Stimulated activated CD4-positive, alpha-beta T cell treated with anti-CD3 and anti-CD28 coated beads, Interleukin-15, amount 100 ng/mL, for 1 hour (primary cell): ENCODE measurements at places on chromosomes 1 and 21.

DNA sequence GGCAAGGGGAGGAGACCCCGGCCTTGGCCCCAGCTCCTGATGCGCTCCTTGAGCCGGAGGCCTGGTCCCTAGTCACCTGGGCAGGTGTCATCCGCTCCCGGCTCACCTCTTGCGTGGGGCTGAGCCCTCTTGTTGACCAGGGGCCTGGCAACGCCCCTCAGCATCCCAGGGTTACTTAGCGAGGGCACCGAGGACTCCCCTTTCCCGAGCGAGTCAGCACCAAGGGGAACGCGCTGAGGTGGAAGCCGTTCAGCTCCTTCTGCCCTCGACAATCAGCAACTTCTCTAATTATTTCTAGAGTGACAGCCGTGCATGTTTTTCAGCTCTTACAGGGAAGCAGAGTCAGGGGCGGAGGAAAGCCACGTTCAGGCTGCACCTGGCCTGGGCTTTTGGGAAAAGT, 522 bp downstream of the SLC45A1 start:
- no peak for DNase-seq

- DNase-seq, result no peak
Measured at GRCh38 chr21:46163380-46163779, 8.0 kb upstream of the FTCD start.

DNA sequence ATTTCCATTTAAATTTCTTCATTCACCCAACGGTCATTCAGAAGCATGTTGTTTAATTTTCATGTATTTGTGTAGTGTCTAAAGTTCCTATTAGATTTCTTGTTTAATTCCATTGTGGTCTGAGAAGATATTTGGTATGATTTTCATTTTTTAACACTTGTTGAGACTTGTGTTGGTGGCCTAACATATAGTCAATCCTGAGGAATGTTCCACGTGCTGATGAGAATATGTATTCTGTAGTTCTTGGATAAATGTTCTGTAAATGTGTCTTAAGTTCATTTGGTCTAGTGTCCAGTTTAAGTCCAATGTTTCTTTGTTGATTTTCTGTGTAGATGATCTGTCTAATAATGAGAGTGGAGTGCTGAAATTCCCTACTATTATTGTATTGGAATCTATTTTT, 22.7 kb upstream of the LCE5A start:
- no peak for DNase-seq

DNA sequence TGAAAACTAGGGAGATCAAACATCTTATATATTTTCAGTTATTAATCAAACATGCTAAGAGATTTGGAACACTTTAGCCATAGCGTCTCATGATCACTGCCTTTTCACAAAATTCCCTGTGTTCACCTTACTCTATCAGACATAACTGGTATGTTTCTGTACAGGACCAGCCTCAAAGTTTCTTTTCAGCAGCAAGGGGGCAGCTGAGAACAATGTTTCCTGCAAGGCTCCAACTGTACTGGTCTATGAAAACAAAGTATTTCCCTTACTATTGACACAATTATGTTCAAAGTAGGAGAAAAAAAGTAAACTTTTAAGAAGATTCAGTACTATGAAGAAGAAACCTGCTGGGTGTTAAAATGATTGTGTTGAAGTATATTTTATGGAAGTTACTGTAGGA, 98.5 kb downstream of the ATF6 start:
- DNase-seq, result no peak

DNA sequence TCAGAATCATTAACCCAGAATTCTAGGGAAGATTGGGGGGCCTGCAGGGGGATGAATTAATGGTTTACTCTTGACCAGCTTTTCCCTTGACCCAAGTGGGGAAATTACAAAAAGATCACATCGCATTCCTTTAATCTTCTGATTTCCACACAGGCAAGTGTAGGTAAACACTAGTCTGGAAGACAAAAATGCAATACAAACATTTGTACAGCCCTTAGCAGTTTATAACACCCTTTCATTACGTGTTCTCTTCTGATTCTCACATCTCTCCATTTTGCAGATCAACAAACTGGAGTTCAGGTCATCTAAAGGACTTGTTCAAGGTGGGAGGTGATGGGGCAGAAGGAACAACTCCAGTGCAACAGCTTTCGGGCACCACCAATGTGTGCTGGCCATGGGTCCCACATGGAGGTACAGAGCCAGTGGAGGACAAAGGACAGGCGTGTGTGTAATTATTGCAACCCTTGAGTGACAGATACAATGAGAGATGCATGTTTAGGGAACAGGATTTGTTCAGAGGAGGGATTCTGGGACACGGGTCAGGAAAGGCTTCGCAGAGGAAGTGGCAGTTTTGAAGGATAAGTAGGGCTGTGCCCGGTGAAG, 20.4 kb downstream of the ATF3 start:
- DNase-seq, result no peak

DNA sequence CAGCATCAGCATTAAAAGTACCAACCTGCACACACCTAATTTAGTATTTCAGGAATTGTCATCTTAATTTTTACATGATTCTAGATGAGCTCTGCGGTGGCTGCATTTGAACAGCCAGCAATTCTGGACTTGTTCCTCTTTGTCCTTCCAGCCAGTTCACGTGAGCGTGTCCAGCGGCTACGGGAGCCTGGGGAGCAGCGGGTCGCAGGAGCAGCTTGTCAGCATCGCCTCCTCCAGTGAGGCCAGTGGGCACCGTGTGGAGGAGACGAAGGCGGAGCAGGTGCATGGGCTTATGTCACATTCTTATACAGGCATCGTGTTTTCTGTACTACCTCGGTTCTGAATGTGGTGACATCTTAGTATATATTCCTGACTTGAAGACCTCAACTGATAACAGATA, 25.7 kb downstream of the PER3 start:
- no peak for DNase-seq

DNA sequence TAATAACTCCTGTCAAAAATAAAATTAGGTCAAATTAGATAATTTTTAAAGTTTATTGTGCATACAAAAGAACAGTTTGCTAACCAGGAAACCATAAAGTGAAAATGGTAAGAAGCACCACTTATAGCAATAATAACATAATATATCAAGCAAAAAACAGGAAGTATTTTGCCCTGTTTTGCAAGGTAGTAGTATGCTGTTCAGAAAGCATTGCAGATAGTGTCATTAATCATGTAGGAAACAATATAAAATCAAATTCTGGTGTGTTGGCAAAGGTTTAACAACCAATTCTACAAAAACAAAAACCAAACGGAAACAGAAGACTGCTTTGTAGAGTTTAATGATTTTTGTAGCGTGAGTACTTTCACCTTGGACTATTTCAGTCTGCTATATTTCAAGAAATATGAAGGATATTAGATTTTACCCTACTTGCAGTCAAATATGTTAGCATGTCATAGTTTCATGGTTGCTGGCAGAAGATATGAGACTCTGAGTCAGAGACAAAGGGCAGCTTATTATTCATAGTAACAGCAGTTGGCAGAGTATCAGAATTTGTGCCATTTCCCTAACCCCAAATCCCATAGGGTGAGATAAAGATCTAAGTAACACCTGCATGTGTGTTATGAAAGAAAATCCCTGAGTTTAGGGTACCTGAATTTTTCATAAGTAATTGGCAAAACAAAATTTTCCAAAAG, 729.0 kb upstream of the BRINP3 start:
- DNase-seq, result no peak

GRCh38 chr1:39228252-39228651, 23.8 kb downstream of the MACF1 start:
- DNase-seq, result no peak

- no peak for DNase-seq
Measured at GRCh38 chr1:91760512-91760911, 125.4 kb downstream of the TGFBR3 start.

DNA sequence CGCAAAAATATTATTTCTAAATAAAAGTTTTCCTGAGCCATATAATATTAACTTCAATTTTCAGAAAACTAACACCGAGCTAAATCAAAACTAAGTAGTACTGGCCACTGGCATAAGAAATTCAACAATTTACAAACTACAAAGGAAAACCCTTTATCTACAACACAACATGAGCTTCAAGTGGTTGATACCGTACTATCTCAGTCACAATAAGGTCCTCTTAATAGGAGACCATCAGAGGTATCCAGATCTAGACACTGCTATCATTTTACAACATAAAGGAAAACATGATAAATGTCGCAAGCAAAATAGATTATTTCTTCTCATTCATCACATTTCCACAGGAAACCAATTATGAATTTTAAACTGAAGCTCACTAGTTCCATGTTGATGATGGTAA, 39.5 kb downstream of the GATAD2B start:
- no peak for DNase-seq

- DNase-seq, result no peak
Measured at GRCh38 chr1:162319493-162320175, 57.0 kb downstream of the SPATA46 start.

GRCh38 chr1:110393286-110393685, 2.5 kb upstream of the SLC16A4 start:
- no peak for DNase-seq

DNA sequence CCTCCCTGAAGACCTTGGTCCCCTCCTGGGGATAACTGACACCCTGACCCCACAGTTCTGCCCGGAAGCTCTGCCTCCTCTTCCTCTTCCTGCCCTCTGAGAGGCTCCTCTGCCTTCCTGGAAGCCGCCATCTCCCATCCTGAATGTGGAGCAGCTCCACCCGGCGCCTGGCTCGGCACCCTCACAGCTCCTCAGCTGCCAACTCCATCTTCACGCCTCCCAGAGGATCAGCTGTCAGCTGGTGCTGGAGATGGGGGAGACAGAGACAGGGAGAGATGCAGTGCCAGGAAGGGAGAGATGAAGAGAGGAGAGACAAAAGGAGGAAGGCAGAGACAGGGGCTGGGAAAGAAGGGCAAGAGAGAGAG, 210.4 kb upstream of the CSF3R start:
- no peak for DNase-seq

- DNase-seq, result no peak
Measured at GRCh38 chr1:44485934-44486460, 80.9 kb downstream of the RNF220 start.

GRCh38 chr1:185568155-185569123, 165.8 kb upstream of the HMCN1 start:
- DNase-seq, result no peak

GRCh38 chr1:92291372-92291999, 7.3 kb downstream of the GLMN start:
- no peak for DNase-seq

DNA sequence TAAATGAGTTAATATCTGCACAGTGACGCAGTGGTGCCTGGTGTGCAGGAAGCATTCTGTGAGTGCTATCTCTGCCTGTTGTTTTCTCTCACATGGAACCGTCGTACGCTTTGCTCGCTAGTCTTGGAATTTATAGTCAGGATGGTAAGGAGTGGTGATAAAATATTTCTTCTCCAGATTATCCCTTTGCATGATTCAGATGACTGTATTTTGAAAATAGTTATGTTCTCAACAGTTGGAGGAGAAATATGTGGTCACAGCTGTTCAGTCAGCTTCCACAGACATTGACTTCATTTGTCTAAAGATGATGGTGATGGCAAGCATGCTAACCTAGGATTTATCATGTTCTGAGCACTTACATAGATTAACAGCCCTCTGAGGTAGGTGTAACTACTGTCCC, 41.3 kb upstream of the VAMP3 start:
- DNase-seq, result no peak

DNA sequence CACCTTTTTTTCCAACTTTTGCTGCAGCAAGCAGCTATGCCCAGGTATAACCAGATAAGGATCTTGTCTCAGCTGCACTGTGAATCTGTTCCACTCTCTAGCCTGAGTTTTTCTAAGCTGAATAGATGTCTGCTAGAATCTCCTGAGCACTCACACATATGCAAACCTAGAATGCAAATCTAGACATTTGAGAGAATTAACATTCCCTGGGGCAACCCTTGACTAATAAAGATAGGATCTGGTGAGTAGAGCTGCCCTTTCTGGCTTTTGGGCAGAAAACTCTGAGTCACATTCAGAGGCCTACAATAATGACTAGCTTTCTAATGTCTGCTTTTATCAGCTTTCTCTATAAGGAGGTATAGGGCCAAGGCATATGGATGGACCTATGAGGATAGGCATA, 61.4 kb upstream of the BARHL2 start:
- no peak for DNase-seq

DNA sequence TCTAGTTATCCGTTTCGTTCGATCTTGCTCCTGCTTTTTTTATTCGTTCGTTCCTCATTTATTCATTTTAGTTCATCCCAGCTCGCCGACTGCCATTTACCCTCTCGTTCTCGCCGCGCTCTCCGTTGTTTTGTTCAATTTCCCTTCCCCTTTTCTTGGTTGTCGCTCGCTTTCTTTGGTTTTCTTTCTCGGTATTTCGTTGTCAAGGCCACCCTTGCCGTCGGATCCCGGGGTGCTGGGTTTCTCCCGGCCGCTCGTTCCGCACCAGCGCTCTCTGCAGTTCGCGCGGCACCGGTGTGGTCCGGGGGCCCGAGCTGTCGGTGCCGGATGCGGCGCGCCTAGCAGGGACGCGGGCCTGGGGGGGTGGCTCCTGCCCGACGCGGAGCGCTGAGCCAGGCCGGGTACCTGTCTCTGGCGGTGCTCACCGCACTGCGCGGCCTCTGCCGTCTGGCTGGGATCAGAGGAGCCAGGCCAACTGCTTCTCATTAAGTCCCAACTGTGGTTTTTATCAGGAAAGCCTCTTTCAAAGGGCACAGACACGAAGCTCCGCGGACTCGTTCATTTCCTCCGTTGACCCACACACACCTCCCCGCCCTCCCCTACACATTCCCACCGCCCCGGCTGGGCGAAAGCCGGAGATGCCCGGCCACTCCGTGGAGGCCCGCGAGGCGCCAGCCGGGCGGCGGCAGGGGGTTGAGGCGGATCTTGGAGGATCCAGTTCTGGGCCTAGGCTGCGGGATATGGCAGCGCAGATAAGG, 1.6 kb downstream of the ALX3 start:
- DNase-seq, result no peak

DNA sequence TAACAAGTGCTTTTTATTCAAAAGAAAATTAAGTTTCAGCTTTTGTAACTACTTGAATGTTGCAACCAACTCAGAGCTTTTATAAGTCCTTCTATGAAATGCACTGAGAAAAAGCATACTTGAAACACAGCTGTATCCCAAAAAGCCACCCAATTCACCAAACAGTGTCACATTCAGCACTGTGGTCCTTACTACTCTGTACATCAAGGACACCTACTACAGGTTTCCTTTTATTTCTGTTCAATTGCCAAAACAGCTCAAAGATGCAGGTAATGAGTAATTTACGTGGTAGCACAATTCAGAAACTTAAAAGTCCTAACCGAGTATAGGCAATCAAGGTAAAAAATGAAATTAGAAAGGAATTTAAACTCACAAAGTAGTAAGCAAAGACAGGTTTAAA, 2.5 kb downstream of the EIF4G3 start:
- DNase-seq, result no peak
